Cardiac muscle cell (in vitro differentiated cells and primary cell): ENCODE measurements at places on chromosomes 2 and 18.

DNA sequence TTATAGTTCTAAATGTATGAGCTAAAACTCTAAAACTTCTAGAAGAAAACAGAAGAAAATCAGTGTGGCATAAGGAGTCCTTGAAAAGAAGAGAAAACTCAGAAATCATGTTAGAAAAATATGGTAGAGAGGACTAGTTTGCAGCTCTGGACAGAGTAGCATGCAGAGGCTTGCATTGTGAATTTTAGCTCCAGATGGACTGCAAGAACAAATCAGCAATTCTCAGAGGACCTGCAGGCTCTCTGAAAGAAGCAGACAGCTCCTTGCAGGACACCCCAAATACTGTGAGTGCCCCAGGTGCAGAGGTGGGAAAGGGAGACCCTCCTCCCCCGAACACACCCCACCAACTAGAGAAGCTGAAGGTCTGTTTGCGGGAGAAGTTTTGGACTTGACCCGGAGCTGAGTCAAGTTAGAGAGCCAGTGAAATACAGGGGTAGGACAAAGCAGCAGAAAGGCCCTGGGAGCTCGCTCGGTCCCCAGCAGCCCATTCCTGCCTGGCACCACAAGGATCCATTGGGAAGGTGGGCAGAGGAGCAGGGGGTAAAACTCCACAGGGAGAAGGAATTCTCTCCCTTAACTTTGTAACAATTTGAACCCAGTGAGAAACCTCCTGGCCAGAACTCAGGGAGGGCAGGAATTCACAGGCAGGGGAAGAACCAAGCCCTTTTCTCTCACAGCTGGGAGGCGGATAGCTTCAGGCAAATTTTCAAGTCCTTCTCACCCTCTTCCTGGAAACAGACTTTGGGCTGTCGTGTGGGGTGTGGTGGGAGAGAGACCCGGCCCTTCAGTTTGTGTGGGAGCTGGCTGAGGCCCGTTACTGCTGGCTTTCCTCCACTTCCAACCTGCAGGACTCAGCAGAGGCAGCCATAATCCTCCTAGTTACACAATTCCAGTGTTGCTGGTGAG lies 216.2 kb upstream of the SLC35G4 start:
- no peak for DNase-seq

- no peak for DNase-seq
These were observed 488.3 kb downstream of the DLGAP1 start for GRCh38 chr18:3966642-3967358.

- peak; percentile 73 for DNase-seq
These were observed 75.3 kb downstream of the LRRFIP1 start for GRCh38 chr2:237702441-237703391.

DNA sequence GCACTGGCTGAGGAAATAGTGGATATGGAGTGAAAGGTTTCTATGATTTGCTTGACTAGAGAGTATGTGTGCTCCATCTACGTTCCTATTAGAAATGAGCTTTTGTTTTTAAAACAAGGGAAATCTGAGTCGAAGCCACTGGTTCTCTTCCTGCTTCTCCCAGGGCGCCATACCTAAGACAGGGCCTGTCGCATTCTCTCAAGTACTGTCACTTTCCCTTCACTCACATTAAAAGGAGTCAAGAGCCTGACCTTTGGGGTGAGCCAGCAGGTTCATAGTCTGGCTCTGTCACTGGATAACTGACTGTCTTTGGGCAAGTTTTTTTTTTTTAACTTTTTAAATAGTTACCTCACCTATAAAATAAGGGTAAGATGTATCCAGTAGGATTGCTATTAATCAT lies 121.0 kb downstream of the MAP3K20 start:
- DNase-seq, result peak; percentile 17

GRCh38 chr2:232521959-232522622 lies 1.9 kb downstream of the PRSS56 start:
- DNase-seq, result peak; percentile 29

DNA sequence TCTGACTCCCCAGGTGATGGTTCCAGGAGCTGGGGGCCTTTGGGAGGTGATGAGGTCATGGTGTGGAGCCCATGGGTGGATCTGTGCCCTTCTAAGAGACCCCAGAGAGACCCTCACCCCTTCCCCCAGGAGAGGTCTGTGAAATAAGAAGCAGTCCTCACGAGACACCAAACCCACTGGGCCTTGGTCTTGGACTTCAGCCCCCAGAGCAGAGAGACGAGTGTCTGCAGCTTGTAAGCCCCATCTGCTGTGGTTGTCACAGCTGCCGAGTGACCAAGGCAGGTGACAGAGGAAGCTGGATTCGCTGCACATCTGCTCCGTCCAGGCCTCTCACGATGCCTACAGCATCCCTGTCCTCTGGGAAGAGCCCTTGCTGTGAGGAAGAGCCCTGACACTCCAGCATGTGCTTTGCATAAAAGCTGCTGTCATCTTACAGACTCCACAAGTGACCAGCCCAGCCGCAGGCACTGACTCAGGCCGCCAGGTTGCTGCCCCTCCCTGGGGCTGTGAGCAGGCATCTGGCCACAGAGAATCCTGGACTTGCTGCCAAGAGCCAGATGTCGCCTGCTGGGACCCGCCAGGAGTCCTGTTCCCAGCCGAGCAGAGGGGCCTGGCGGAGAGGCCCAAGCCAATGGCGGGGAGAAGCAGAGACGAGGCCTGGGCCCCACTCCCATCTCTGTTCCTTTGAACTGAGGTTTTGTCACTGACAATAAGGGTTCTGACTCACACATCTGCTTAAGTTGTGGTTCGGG lies 150.8 kb downstream of the PXDN start:
- DNase-seq, result peak; percentile 77

DNA sequence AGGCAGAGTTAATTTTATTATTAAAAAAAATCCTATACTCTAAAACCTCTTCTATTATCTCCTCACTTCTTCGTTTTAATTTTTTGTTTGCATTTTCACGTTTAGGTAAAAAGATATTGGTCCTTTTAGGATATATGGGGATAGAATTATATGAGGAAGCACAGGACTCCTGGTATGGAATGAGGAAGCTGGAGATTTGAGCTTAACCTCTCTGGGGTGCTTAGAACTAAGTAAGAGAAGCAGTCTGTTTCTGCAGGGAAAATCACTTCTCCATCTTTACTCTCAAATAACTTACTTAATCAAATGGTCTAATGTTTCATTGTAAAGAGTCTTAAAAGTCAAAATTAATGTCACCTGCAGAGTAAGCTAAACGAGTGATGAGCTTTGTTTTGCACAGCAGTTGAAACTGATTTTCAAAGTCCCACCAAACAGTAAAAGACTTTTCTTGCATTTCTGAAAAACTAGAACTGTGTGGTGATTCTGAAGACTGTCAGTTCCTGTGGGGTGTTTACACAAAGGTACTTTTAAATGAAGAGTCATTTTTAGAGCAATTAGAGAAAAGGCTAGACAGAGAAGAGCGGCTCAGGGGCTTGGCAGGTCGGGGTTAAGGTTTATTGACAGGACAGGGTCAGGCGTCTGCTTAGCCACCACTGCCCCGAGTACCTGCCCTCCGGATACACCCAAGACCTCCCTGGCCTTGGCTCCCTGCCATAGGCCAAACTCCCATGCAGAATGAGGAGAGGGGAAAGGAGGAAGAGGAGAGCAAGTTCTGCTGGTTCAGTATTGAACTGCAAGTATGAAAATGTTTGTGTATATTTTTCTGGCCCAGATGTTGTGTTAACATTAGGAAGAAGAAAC lies 21.6 kb downstream of the METAP1D start:
- peak; percentile 33 for DNase-seq
